ENCODE measurements at places on chromosomes 16 and 17.

DNA sequence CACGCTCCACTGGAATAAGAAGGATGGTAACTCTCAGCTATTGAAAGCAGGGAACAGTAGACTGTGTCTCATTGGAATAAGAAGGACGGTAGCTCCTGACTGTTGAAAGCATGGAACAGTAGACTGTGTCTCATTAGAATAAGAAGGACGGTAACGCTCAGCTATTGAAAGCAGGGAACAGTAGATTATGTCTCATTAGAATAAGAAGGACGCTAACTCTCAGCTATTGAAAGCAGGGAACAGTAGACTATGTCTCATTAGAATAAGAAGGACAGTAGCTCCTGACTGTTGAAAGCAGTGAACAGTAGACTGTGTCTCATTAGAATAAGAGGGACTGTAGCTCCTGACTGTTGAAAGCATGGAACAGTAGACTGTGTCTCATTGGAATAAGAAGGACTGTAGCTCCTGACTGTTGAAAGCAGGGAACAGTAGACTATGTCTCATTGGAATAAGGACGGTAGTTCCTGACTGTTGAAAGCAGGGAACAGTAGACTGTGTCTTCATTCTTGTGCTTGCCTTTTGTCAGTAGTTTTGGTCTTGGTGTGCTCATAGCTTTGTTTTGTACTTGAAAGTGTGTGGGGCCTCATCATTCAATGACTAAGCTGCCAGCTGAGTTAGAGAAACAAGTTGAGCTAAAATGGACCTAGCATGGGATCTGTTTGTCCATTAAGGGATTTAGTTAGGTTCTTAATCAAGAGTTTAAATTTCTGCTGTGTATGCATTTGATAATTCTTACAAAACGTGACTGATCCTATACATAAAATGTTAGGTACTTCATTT is 58.5 kb downstream of the BANP start:
- DNase-seq = no peak

DNA sequence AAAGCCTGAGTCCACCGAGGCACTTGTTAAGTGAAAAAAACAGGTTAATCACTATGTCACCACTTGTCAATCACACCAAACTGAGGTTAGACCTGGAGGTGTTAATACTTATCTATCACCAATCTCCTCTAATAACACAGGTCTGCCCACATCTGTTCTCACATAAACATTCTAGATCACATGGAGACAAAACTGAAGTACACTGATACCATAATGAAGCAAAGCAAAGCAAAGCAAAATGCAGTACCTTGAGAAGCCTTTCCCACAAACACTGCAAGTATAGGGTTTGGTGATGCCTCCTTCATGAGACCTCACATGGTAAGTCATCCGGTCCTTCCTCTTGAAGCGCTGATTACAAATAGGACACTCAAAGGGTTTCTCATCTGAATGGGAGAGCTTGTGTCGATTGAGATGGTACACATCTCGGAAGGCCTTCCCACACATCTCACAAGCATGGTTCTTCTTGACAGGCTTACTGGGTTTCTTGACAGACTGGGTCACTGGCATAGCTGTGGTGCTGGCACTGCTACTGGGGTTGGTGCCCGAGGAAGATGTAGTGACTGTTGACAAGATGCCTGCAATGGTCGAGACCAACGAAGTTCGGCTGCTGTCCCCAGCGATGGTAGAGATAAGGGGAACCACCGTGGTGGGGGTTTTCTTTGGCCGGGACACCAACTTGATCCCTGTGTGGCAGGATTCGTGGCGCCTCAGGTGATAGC is 5.4 kb downstream of the VEZF1 start:
- peak; percentile 51 for DNase-seq

GRCh38 chr16:62969711-62970318 is 933.6 kb upstream of the CDH8 start:
- no peak for DNase-seq

- DNase-seq = no peak
Measured at GRCh38 chr16:1659031-1659430, 19.0 kb upstream of the JPT2 start.

- DNase-seq = no peak
Measured at GRCh38 chr17:10115536-10115932, 82.9 kb downstream of the GAS7 start.

- no peak for DNase-seq
Measured at GRCh38 chr17:74391771-74392170, 24.5 kb downstream of the GPR142 start.

DNA sequence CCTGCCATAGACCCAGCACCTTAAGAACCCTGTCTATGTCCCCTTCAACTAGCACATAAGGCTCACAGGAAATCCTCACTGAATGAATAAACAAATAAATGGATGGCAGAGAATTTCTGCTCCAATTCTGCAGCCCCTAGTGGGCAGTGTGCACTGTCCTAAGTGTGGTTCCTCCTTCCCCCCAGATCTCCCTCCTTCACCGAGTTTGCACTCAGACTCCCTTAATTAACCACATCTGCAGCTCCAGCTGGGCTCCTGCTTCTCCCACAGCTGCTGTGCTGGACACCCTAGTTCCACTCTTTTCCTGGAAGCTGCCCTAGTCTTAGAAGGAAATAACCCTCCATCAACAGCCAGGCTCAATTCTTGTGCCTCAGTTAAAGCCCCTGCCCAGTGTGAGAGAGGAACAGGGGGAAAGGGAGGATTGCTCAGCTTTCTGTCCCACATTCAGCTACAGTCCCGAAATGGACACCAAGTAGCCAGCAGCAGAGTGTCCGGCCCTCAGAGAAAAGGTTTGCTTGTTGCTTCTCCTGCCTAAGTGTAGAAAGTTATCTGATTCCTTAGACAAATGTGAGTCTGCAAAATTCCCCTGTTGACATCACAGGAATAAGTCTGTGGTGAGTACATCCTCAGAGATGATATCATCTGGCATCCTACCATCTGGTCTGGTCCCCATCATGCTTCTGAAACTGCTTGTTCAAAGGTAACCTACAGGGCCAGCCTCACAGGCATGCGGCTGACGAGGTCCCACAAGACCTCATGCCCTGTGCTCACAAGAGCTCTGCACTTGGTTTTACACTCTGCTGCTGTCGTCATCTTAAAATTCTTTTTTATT is 12.3 kb downstream of the LRRC3C start:
- peak; percentile 48 for DNase-seq

DNA sequence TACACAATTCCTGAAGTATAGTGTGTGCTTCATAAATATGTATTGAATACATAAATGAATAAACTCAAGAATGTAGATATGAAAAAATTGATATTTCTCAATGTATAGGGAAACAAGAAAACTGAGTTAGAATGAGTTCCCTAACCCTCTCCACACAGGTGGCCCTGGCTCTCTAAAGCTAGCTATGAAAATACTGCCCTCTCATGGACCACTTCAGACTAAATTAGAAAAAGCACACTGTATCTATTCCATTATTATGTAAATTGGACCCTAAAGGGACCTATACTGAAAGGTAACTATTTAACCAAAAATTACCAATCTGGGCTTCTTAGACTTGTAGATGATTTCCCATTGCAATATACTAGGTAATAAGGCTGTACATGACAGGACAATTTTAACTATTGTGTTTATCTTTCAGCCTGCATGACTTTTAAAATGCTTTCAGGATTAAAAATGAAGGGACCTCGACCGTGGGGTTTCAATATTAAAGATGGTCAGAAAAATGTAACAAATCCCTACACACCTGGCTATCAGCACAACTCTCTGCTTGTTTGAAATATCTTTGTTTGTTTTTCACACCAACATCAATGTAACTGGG is 672.5 kb upstream of the KIF2B start:
- no peak for DNase-seq

DNA sequence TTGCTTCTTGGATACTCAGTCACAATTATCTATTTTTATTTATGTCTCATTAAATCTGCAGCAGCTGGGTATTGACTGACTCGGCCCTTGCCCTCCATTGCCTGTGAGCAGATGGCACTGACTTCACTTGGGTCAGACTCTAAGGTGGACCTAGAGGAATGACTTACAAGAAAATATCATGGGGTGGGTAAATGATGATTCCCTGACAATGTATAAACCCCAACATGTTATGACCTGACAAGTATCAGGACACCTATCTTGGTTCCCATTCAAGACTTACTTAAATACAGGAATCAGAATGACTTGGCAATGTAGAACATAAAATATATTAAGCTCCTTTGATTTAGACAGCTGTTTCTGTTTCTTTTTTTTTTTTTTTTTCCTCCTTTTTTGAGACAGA is 953.5 kb downstream of the CDH11 start:
- DNase-seq = no peak

- no peak for DNase-seq
Measured at GRCh38 chr17:76869496-76870376, 1.5 kb downstream of the MGAT5B start.

- DNase-seq = no peak
Measured at GRCh38 chr16:17162560-17162959, 308.2 kb downstream of the XYLT1 start.

DNA sequence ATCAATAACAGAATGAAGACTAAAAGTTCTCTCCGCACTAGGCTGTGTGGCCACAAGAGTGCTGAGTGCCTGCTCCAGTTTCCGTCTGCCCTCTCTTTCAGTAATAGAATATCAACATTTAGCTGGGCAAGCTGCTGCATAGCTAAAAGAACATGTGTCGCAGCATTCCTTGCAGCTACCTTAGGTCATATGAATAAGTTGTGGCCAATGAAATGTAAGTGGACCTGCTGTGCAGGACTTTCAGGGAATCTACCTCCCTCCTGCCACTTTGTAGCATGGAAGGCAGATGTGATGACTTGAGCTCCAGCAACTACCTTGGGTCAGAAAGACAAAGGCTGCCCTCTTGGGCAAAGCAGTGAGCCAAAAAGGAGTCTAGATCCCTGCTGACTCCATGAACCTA is 25.4 kb downstream of the SLC39A11 start:
- DNase-seq = no peak

DNA sequence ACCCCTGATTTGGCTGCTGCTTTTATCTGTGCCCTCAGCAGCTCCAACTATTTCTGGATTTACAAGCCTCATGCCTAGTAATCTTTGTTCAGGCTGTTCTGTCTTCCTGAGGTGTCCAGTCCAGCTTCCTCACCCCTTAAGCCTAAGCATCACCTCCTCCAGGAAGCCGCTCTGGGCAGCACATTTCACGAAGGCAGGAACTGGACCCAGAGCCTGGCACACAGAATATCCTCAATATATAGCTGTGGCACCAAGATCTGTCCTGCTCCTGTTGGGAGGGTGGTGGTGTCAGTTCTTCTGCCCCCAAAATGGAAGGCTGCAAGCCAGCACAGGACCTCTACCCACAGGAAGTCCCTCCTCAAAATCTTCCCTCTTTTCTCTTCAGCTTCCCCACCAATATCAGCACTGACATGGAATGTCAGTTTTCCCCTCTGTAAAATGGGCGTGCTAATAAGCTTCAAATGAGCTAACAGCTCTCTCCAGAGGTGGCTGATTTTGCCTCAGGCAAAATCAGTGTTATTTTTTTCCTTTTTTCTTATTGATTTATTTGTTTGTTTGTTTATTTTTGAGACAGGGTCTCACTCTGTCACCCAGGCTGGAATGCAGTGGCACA is 6.9 kb upstream of the NEUROD2 start:
- no peak for DNase-seq

DNA sequence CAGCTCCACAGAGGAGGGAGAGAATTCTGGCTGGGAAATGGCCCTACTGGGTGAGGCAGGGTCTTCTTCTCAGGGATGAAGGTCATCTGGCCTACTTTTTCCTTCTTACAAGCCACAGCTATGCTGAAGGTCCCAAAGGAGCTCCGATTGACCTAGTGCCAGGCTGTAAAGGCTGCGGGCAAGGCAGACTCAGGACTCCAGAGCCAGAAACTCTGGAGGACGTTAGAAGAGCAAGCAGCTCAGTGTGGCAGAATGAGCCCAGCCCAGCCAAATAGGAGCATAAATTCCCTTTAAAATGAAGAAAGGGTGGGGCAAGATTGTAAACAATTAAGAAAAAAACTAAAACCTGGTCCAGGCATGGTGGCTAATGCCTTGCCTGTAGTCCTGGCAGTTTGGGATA is 20.1 kb upstream of the CNOT1 start:
- no peak for DNase-seq

DNA sequence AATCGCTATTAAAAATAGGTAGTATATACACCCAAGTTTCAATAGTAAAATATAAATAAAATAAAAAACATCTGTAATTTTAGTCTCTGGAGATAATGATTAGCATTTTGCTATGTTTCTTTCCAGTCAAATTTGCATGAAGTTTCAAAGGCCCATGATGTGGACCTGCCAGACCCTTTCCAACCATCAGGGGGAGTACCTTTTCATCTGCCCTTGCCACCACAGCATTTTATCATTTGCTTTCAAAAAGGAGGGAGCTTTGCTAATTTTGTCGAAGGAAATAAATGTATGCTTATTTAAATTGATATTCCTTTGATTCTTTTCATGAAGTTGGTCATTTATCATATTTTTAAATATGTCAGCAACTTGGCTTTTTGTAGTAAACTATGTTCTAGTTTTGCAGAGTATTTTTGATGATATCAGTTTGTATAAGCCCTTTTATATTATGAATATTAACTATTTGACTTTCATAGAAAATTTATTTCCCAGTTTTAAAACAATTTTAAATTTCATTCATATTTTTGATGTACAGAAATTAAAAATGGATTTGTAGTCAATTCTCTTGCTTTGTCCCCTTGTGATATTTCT is 115.2 kb upstream of the NETO2 start:
- DNase-seq = peak; percentile 11

DNA sequence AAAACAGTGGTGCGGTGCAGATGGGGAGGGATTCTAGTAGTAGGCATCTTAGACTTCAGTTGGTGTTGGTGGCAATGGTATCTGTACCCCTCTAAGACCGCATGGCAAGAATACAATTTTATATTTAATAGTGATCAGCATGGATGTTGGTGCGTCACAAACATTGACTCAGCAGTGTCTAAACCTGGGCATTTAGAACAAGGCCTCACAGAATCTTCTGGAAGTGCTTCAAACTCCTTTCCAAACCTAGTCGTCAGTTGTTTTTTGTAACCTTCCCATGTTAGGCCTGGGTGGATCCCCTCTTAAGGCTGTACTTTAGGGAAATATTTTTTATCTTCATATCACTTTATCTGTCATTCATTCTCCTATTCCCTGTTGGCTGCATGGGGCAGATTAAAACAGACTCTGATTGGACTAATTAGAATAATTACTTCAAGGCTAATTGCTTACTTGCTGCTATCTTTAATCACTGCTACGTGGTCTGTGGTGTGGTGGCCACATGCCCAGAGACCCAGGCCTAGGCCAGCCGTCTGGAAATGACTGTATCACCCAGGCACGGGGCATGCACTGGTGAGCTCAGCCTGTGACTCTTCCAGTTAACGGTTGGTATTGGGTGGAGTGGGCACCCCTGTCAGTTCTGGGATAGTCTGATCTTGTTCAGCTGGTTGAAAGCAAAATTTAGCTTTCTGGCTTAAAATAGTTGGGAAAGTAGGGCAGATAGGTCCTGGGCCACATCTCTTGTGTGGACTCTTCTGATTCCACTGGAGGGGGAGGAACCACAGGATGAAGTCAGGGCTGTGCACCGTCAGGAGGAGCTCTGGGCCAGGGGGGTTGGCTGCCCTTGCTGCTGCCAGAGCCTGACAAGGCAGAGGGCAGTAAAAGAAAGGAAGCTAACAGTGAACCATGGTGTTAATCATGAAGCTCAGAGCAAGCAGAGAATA is 4.5 kb downstream of the ALKBH5 start:
- DNase-seq = peak; percentile 18

GRCh38 chr17:3879591-3880417 is 13.0 kb downstream of the CAMKK1 start:
- no peak for DNase-seq

GRCh38 chr17:67475161-67475937 is 98.3 kb downstream of the PITPNC1 start:
- DNase-seq = peak; percentile 88
